ENCODE measurements at places on chromosomes 2 and 18.

DNA sequence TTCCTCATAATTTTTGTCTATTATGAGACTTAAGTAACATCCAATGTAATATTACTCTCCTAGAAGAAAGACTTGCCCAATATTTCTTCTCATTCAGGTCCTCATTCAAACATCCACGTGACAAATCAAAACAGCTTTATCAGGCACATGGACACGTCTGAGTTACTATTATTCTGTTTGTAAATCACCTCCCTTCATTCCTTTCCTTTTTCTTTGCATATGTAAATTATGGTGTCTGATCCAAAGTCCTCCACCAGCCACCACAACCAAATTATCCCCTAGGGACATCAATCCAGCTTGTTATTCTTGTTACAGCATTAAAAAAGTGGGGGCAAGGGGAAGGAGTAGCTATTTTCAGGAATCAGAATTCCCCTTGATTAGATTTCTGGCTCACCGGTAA is 7.1 kb downstream of the TMEM163 start:
- DNase-seq = no peak

- no peak for DNase-seq
These were observed 27.4 kb upstream of the C2orf69 start for GRCh38 chr2:199883474-199884212.

DNA sequence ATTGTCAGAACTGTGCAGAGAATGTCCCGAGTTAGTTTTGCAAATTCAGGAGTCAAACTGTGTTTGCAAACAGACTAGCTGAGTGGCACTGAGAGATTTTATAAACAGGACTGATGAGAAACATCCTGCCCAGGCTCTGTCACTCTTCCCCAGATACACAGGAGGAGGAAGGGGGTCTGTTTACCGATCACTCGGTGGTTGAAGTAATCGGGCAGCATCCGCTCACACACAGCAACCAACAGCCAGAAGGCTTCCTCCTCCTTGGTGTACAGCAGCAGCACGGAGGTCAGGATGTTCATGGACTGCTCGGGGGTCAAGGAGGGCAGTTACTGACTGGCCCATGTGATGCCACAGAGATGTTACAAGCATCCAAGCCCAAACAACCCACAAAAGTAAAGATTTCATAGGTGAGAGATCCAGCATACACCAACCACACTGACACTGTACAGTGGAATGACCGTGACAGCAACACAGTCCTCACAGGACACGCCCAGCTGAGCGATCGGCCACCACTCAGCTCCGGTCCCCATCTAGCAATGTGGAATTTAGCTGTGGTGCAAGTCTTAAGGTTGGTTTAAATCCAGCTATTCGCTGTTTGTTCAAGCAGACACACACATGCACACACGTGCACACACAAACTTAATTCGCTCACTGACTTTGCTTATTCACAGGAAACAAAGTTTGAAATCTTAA is 30.1 kb downstream of the RPL31 start:
- DNase-seq = no peak

- peak; percentile 5 for DNase-seq
These were observed 41.1 kb downstream of the LDAH start for GRCh38 chr2:20781656-20782265.

- DNase-seq = no peak
These were observed 451.3 kb upstream of the FAM98A start for GRCh38 chr2:34050413-34050812.

DNA sequence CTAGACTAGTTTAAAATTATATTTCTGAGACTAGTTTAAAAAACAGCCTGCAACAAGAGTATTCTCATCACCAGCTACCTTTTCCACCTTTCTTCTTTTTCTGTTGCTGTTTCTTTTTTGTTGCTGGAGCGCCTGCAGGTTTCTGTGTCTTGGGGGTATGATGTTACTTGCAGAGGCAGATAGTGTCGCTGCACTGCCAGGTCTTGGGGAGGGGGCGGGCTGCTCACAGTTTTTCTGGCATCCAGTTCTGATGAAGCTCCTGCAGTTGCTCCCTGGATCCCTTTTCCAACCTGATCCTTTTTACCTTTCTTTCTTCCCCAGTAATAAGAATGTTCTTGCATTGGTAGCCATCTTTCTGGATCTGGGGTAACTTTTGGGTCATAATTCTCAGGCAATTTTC is 8.0 kb upstream of the C18orf32 start:
- no peak for DNase-seq

- no peak for DNase-seq
These were observed 47.0 kb downstream of the TNFRSF11A start for GRCh38 chr18:62372156-62372555.

GRCh38 chr18:55251254-55251971 is 292.2 kb upstream of the CCDC68 start:
- DNase-seq = no peak

- no peak for DNase-seq
These were observed 157.1 kb downstream of the GALNT14 start for GRCh38 chr2:30981096-30981495.

DNA sequence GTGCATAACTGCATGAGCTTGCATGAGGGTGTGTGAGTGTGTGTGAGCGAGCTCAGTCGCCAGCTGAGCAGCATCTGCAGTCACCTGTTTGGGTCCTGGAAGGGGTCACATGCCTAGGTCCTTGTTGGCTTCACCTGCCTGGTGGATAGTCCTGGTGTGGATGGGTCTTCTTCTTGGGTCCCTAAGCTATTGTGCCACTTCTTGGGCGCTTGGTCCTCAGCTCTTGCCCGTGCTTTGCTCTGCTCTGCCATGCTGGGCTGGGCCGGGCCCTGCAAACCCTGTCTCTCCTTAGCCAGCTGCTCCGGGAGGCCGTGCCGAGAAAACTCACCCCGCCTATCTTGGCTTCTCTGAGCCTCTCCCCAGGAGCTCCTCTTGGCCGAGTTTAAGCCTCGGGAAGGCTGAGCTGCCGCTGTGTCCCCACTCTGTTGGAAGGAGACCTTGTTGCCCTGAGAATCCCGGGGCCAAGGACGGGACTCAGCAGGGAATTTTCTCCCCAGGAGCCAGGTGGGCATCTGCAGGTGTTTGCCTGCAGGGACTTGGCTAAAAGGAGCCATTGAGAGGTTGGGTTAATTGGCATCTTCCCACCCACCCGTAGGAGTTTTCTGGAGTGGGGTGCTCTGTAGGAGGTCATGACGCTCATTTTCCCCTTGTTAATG is 300.8 kb downstream of the NDUFA10 start:
- no peak for DNase-seq

DNA sequence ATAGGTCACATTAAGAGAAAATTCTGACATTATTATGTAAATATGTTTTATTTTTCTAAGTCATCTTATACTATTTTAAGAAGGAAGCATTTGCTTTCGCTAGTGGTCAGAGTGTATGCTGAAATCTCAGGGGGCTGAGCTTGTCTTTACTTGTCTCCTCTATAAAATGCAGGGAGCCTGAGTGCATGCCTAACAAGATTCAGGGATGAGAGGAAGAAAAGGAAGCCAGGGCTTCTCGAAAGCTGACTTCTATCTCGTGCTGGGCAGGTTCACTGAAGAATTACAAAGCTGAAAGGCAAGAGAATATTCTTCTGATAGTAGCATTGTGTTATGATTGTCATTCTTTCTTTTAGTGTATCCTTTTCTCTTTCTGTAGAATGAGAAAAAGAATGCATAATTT is 467.4 kb downstream of the SOX11 start:
- DNase-seq = no peak

DNA sequence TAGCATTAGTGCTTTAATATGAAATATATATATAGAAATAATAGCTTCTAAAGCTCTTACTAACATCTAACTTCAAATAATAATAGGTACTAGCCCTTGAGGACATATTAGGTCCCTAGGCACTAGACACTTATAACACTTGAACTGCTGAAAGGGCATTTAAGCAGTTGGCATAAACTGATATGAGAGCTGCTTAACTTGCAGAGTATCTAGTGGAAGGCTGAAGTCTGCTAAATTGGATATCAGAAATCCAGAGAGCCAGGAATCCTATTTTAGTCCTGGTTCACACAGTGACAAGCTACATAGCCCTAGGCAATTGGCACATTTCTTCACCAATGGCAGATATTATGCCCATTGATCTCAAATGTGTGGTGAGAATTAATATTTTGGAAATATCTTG is 326.9 kb upstream of the UBE2E3 start:
- DNase-seq = no peak

- no peak for DNase-seq
These were observed 246.7 kb downstream of the BABAM2 start for GRCh38 chr2:28137221-28137620.

DNA sequence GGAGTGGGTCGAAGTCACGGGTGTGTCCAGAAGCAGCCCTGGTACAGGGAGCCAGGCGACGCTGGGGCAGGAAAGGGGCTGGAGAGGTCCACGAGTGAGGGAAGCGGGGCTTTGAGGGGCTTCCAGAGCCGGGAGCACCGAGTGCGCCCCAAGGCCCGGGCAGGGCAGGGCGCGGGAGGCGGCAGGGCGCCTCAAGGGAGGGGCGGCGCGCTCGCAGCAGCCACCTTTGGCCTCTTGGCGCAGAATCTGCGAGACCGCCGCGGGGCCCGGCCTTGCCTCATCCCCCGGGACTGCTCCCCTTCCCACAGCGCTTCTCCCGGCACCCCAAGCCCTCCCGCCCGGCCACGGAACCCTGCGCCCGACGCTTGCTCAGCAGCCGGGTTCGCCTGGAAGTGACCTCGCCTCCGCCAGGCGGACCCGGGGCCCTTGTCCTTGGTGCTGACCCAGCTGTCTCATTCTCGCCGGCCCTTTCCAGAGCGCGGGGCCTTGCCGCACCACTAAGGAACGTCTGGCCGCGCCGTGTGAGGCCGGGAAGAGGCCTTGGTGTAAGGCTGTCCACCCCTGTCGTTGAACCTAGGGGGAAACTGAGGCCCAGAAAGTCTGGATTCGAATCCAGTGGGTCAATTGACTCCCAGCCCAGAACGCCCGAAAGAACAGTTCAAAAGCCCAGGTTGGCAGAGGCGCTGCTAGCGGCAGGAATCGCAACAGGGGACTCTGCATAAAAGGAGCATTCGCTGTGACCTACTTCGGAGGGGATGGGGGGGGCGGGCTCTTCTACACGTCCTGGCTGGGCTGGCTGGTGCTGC is 584 bp upstream of the DNER start:
- no peak for DNase-seq

DNA sequence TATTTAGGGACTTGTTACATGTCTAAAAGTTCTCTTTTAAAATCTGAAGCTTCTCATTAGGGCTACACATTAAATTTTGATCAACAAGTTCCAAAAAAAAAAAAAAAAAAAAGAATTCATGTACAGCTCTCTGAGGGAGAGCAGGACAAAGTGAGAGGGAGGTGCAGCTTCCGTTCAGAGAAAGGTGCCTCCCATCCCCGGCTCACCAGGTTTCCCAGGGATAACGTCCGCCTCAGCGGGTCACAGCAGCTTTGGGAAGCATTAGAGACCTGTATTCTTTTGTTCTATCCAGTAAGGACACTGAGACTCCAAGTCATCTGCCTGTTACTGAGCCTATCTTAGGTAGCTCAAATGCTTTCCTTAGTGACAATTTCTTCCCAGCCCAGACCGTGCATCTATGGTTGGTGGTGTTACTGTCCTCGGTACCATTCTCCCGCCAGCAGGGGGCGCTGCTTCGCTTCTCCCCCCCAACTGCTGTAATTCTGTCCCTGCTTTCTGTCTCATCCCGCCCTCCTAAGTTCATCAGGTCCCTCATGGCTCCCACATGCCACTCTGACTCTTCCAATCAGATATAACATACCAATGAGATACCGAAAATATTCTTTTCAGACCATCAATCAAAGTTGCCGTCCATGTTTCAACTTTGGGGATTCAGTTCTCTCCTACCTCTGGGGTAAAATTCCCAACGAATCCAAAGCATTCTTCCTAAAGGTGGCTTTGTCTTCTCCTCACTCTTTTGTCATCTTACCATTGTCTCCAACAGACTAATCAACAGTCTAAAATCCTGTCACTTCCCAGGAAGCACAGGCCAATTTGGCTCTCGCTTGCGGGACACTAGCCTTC is 466.5 kb downstream of the METTL4 start:
- peak; percentile 5 for DNase-seq

Measured in central memory CD4-positive, alpha-beta T cell (primary cell).